ENCODE measurements at places on chromosomes 16 and 17.
A peak's percentile ranks its signal among the peaks of the same experiment; 100 is the strongest.

DNA sequence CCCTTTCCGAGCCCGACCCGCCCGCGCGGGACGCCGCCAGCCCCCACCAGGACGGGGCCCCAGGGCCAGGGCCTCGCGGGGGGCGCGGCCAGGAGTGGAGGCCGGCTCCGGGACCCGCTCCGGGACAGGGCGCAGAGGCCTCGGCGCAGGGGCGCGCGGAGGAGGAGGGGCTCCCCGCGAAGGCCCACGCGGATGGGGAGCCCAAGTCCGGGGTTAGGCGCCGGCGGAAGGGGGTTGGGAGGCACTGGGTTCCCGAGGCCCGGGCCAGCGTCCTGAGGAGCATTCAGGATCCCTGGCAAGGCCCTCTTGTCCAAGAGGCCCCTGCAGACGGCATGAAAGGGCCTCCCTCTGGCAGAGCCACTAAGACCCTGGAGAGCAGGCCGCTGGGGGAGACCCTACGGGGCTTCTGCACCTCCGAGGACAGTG, 57.8 kb upstream of the CIBAR2 start:
- no peak for DNase-seq

GRCh38 chr16:87489434-87490045, 3.3 kb downstream of the ZCCHC14 start:
- DNase-seq = no peak

- peak; percentile 43 for DNase-seq
Observed at GRCh38 chr16:70746040-70746707, 54.8 kb downstream of the VAC14 start.

GRCh38 chr17:49891271-49891670, 43.4 kb upstream of the TAC4 start:
- no peak for DNase-seq

GRCh38 chr17:82228842-82229697, at the start of gene SLC16A3:
SLC16A3 (plus strand) TSS chr17:82229042; CDS start chr17:82236009, 6,967 bp downstream.
- peak; percentile 66 for DNase-seq

DNA sequence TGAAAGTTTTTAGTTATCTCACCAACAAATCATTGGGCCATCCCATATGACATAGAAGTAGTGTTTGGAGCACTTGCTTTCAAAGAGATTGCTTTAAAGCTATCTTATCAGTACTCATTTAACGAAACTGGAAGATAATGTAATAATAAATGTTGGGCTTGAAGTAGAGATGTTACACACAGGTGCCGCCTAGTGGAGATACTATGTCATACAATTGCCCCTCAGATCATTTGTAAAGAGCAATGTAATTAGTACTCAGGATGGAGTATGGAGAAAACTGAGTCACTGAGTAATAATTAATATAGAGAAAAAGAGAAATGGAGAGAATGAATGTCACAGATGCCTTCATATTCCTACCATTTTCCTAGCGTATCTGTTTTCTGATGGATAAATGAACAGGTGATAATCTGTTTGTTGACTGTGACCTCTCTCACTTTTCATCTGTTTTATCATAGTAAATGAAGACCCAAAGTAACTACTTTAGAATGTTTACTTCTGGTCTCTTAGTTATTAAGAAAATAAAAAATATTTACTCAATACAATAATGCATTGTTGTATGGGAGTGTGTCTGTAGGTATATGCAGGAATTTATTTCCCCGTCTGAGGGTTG, 80.4 kb downstream of the EFCAB5 start:
- peak; percentile 23 for DNase-seq

- no peak for DNase-seq
Observed at GRCh38 chr17:49914096-49914490, 54.9 kb upstream of the DLX4 start.

DNA sequence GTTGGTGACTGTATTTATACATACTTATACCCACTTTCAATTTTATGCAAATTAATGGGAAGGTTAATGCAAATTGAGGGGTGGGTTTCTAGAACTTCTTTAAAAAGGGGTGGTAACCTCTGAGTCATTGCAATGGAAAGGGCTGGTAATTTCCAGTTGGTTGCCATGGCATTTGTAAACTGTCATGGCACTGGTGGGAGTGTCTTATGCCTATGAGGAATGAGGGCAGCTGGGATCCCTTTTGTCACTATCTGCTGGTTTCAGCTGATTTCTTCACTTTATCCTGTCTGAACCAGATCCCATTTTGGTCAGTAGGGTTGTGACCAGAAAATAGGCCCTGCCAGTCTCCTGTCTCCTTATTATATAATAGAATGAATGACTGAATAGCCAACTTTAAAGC, 1006.7 kb upstream of the GOT2 start:
- DNase-seq = no peak

GRCh38 chr16:56048425-56049105, 142.7 kb upstream of the GNAO1 start:
- DNase-seq = no peak

GRCh38 chr17:65941356-65941899, 250.5 kb downstream of the CEP112 start:
- no peak for DNase-seq

DNA sequence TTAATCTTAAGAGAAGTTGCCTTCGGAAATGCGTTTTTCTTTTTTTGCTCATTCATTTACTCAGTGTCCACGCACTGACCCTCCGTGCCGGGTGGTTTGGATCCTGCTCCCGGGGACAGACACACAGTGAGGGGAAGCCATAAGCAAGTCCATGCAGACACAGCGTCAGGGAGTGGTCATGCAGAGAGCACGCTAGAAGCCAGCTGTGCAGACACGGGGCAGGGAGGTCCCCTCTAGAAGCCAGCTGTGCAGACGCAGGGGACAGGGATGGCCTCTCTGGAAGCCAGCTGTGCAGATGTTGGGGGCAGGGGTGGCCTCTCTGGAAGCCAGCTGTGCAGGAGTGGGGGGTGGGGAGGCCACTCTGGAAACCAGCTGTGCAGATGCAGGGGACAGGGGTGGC, 4.8 kb downstream of the GAA start:
- DNase-seq = no peak

DNA sequence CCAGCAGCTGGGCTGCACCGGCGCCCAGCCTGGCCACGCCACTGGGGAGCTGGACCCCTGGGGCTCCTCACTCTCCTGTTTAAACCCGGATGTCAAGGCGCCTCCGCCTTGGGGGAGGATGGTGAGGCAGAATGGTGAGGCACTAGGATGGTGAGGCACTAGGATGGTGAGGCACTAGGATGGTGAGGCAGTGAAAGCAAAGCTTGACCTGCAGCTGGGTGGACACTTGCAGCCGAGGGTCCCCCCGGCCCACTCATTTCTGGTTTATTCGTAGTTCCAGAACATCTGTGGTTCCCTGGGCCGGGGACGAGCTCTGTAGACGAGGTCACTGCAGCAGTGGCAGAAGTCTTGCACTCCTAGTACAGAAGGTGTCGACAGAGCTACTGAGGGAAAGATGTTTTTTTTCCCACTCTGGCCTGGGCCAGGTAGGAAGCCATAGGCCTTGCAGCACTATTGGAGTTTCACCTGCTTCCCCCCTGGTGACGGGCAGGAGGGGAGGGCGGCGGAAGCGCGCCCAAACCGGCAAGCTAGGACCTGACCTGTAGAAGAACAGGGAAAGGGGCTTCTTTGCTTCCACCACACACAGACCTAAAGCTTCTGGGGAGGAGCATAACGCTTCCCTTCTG, 1.1 kb upstream of the HNF1B start:
- DNase-seq = no peak

- DNase-seq = peak; percentile 60
Observed at GRCh38 chr16:28321700-28322411, 29.5 kb downstream of the SBK1 start.

GRCh38 chr17:30969989-30970830, 629 bp upstream of the RNF135 start:
- DNase-seq = peak; percentile 30

DNA sequence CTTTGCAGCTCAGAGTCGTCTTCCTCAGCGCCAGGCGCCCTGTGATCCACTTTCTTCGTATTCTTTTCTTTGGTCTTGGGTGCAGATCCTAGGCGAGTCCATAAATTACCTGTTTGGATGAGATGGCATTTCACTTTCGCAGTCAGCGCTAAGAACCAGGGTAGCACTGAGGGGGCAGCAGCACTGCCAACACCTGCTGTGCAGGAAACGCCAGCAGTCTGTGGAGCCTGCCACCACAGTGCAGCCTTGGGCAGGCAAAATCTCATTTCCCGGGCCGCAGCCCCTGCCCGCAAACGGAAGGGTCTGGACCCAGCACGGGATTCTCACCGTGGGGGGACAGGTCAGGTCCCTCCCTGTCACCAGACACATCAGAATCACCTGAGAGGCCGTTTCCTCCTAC, 12.2 kb upstream of the ITGAE start:
- DNase-seq = no peak

DNA sequence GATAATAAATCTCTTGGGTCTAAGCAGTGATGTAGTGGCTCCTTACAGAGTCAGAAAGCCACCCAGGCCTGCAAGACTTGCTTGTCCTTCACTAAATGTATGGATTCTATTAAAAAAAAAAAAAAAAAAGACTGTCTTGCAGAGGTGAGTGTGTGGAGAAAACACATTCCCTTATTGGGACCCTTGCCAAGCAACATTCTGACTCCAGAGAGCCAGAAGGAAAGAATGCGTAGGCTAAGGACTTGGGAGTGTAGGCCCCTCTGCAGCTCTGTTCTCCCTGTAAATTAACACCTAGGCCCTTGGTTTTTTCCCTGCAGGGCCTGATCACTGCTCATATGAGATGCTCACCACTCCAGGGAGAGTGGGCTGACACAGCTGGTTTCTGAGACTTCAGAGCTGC, 17.8 kb downstream of the SCPEP1 start:
- DNase-seq = no peak

DNA sequence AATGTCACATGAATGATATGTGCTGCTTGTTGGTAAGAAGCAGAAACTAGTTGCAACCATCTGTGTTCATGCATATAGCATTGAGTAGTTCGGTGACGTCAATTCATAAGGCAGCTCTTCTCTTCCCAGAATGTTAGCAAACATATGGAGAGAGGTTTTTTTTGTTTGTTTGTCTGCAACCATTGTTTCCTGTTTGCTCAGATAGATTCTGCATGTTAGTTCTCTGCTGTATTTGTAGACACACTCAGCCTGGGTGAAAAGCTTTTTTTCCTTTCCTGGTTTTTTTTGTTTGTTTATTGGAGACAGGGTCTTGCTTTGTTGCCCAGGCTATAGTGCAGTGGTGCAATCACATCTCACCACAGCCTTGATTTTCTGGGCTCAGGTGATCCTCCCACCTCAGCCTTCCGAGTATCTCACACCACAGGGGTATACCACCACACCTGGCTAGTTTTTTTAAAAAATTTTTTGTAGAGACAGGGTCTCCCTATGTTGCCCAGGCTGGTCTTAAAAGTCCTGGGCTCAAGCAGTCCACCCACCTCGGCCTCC, 16.7 kb downstream of the WSB1 start:
- DNase-seq = no peak

DNA sequence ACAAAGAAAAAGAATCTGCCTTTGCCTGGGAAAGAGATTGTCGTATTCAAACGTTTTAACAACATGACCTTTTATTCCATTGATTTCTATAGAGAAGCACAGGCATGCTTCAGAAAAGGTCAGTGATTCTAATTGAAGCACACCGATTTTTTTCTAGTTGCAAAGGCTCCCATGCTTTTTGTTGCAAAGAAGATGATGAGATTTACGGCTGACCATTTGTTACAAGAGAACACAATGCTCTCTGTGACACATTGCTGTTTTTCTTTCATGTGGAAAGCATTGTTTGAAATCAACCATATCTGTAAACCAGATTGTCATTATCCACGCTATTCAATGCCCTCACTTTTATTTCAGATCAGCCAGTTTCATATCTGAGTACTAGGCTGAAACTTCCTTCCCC, 99.8 kb downstream of the NLK start:
- DNase-seq = no peak

- no peak for DNase-seq
Observed at GRCh38 chr17:32777922-32778321, 99.0 kb downstream of the MYO1D start.

DNA sequence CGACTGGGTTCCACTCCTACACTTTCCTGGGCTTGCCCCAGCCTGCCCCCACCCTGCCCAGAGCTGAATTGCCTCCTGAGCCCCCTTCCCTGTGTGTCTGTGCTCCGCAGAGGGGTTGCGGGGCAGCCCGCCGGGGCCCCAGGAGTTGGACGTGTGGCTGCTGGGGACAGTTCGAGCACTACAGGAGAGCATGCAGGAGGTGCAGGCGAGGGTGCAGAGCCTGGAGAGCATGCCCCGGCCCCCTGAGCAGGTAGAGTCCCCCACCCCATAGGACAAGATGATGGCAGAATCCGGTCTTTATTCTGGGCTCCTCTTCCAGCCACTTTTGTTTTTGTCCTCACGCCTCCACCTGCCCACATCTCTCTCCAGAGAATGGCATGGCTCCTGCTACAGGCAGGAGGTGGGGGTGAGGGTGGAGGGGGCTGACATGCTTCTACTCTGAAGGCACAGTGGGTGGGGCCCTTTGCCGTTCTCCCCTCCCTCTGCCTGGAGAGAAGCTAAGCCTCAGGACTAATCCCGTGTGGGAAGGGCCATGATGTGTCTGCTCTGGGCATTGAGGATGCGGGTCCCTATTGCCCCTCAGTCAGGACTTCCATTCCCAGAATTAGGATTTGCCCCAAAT, 3.5 kb downstream of the ACBD4 start:
- no peak for DNase-seq

DNA sequence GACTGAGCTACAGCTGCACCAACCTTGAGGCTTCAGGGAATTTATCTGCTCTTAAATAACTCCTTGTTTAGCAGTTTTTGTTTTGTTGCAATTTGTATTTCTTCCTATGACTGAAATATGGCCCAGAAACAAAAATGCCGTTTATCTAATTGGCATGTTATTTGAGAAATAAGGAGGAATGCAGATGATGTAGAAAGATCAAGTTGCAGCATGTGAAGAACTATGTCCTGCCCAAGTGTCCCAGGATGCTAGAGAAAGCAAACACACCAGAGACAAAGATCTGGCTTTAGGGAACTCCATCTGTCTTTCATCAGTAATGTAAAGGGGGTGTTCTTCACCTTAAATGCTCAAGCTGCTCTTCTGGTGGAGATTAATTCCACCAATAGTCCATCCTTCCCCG, 29.7 kb downstream of the USP31 start:
- DNase-seq = no peak

- DNase-seq = no peak
Observed at GRCh38 chr16:88317613-88317965, 65.2 kb upstream of the ZNF469 start.

GRCh38 chr16:6428861-6429260, 903.8 kb upstream of the RBFOX1 start:
- no peak for DNase-seq

GRCh38 chr17:49899191-49899485, 51.3 kb upstream of the TAC4 start:
- no peak for DNase-seq

DNA sequence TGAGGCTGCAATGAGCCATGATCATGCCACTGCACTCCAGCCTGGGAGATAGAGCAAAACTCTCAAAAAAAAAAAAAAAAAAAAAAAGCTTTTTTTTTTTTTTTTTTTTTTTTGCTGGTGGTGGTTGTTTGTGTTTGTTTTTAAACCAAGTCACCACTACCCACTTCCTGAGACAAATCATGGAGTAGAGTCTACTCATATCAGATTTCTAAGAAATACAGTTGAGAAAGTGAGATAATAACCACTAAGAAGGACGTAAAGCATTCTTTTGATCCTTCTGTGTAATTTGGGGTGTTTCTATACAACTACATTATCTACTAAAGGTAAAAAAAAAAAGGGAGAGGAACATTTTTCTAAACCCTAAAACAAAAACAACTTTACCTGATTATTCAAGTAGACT, 38.0 kb downstream of the AXIN2 start:
- no peak for DNase-seq

GRCh38 chr16:24568392-24568791, 29.0 kb downstream of the RBBP6 start:
- no peak for DNase-seq

GRCh38 chr17:62999736-63000135, 33.7 kb downstream of the TANC2 start:
- DNase-seq = no peak

GRCh38 chr17:5226940-5227878, 7.5 kb downstream of the SCIMP start:
- peak; percentile 18 for DNase-seq

Measured in activated CD4-positive, alpha-beta memory T cell treated with anti-CD3 and anti-CD28 coated beads for 36 hours (primary cell).